ENCODE measurements at places on chromosomes 4 and X.

DNA sequence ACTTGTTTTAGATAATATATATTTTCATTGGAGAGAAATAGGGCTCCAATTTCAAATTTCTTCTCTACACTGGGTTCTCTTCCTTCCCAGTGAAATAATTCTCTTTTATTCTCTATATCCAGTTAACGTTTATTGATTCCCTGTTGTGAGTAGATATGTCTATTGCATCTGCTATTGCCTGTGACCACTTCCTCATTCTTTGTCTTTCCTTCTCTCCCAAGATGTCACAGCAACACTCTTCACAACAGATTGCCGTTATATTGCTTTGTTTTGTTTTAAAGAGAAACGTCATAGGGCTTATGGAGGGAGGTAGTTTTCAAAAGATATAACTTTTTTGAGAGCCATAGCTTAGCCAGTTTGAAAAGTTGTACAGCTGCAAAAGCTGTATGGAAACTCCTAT is 343.8 kb downstream of the ARHGAP24 start:
- no peak for DNase-seq

GRCh38 chr4:63505714-63506460 is 903.4 kb downstream of the TECRL start:
- no peak for DNase-seq

DNA sequence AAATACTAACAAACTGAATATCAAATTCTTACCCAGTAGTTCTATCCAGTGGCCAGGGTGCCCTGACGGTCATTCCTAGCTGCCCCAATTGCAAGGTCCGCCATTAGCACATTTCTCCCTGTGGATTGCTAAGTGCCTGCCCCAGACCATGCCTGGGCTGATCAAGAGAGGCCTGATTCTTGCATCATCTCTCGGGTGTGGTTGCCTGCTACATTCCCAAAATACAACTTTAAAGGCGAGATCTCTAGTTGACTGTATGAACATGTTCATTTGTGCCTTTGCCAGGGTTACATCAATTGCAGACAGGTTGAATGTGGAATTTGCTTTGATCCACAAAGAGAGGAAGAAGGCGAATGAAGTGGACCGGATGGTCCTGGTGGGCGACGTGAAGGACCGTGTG is 28.0 kb downstream of the PRPS2 start:
- peak; percentile 9 for DNase-seq

DNA sequence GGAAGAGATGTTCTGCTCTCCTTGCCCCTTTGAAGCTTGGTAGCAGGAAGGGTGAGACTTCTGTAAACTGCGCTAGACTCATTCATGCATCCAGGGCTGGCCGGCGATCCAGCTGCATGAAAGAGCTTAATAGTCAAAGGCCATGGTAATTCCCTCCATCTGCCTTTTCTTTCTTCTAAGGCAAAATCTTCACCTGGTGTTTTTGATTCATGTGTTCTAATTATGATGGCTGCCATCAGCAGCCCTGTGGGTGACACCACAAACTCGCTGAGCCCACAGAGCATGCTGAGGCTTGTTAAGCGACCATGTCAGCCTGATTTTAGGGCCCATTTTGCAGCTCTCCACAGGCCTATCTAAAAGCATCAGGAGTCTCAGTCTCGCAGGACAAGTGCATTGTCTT is 450.1 kb upstream of the TENM3 start:
- DNase-seq = no peak

DNA sequence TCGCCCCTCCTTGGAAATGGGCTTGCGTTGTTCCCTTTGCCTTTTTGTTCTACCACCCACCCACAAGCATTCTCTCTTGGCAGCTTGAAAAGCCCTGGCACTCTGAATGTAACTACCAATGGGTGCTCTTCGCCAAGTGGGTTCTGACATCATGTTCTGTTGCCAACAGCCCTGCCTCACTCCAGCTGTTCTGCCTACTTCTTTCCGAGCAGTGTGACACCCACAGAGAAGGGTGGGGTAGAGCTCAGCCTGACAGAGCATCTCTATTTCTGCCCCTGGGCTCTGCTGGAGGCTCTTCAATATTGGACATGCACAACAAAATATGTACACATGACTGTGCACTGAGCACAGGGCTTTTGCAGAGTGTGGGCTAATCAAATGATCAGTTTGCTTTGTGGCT is 15.6 kb upstream of the EXOSC9 start:
- no peak for DNase-seq

GRCh38 chrX:120269373-120270035 is 18.9 kb downstream of the ZBTB33 start:
- DNase-seq = no peak

DNA sequence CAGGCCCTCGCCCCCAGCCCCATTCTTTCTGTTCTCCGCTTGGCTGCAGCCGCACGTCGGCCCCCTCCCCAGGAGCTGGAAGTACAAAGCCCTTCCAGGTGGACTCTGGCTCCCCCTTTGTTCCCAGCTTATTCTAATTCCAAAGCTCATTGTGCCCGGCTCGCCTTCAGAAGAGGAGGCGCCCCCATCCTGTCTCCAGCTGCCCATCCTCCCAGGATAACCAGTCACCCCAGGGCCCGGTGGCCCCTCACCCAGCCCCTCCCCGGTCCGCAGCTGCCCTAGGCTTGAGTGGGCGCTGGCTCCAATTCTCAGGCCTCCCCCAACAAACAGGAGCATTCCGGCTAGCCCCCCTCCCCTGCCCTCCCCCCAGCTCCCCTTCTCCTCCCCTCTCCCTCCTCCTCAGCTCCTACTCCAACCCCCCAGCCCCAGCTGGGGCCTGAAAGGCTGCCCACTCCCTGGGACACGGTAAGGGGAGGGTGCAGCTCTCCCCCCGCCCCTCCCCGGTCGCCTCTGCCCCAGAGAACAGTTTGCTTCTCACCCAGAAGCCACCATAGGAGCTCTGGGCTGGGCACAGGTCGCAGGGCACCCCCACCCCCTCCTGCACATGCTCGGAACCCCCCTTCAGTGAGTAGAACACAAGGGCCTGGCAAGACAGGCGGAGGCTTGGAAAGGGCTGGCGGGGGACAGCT is 3.1 kb upstream of the SLC6A8 start:
- DNase-seq = no peak

GRCh38 chr4:177611974-177612664 is 169.9 kb upstream of the AGA start:
- DNase-seq = peak; percentile 17

- no peak for DNase-seq
Measured at GRCh38 chr4:4810092-4810774, 49.2 kb upstream of the MSX1 start.

DNA sequence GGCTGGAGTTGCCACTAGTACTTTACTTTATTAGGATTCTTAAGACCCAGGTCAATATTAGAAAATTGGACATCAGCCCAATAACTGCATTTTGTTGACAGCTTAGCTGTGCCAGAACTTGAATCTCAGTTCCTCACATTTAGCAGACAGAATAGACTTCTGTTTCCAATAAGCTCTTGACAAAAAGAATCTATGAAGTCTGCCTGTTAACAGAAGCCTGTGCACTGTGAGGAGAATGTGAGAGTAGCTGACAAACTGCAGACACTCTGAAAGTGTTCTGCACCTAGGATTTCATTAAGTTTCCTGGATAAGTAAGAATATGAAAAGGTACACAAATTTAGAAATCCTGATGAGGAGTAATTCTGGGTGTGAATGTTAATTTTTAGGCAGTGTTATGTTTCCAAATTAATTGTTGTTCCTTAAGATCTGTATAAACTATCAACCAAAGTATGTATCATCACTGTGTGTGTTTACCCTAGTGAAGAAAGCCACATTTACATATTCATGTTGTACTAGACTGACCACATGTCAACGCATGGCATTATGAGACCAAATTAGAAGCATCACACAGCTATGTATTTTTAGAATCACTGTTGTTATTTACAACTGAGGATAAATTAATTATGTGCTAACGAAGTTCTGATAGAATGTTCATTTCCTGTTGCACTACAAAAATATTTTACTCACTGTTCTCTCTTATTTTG is 756.4 kb upstream of the IGFBP7 start:
- DNase-seq = peak; percentile 20

DNA sequence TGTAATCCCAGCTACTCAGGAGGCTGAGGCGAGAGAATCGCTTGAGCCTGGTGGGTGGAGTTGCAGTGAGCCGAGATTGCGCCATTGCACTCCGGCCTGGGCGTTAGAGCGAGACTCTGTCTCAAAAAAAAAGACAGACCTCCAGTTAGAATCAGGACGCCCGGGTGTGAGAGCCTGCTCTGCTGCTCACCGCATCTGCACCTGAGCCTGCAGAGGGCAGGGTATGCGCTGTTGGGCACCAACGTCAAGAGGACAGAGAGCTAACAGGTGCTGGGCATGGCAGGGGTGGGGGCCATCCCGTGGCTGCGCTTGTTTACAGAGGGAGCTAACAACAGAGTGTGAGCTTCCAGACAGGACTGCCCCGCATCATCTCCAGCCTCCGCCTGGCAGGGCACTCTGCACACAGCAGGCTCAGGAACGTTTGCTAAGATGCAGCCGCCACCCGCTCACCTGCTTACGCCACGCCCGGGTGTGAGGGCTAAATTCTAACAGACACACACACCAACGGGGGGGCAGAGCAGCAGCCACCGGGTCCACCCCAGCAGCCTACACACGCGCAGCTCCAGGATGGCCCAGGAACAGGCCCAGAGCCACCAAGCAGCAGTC is 50.0 kb upstream of the CPLX1 start:
- DNase-seq = no peak

DNA sequence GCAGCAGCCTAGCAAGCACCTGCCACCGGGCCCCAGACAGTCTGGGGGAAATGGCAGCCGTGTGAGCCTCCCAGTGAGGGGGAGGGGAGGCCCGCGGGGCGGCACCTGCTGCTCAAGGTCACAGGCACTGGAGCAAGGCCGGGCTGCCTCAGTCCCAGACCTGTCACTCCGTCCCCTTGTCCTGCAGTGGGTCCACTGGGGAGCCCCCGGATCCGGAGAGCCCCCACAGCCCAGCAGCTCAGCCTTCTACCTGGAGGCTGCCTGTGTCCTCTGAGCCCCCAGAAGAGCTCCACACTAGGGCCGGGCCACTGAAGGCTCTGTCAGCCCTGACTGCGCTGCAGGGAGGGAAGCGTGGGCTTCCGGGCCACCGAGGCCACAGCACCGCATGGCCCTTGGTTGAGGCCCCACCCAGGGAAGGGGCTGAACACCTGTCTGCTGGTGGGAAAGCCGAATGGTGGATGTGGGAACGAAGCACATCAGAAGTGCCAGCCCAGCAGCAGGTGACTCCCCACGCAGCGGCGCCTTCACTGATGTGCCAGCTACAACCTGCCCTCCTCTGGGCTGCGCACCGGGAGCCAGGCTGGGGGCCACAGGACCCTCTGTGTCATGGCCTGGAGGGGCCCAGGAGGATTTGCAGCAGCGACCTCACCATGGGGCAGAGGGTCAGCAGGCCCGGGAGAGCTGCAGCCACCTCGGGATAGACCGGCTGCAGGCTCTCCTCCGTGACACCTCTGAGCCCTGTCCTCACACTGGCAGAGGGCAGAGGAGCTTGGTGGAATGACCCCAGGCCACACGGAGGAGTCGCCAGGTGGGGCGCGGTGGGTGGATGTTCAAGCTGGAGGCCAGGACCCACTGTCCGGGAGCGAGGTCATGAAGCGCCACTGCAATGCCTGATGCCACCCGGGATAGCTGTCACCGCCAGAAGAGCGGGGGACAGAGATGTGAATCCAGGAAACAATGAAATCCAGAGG is 35.0 kb upstream of the MXD4 start:
- DNase-seq = no peak

DNA sequence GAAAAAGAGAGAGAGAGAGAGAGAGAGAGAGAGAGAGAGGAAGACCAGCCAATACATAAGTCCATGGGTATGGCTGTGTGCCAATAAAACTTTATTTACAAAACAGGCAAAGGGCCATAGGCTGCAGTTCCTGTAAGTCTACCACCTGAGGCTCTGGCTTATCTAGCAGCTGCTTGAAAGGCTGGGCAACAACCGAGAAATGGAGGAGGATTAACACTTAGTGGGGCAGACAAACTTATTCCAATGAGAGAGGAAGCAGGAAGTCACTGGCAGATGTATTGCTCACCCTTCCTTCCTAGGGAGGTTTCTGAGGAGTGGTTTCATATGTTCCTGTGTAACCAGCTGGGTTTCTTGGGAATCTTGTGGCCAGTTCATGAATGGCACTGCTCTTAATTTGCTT is 4.7 kb upstream of the GPR143 start:
- DNase-seq = no peak

DNA sequence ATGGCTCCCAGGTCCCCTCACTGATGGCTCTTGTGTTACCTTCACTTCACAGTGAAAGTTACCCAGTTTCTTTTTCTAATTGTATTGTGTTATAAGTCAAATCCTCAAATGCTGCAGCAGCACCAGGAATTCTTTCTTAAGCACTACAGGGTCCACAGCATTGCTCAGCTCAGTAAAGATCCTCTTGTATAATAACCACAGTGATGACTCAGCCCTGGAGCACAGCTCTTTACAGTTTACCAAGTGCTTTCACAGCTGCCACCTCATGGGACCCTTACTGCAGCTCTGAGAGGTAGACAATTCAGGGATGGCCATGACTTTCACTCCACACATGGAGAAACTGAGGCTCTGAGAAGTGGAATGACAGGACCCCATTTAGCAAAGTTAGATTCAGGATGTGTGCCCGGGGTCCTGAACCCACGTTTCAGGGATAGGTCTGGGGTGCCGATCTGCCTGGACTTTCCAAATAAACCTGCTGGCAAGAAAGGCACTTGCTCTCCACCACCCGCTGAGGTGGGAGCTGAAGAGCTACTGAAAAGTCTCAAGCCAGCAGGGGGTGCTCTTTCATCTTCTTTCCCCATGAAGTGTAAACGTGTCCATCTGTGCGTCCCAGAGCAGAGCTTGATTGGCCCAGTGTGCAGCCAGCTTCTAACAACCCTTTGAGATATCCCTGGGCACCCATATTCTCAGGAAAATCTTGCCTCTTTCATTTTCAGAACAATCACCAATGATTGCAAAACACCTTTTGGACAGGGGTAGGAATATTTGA is 35.7 kb upstream of the GABRQ start:
- DNase-seq = no peak

DNA sequence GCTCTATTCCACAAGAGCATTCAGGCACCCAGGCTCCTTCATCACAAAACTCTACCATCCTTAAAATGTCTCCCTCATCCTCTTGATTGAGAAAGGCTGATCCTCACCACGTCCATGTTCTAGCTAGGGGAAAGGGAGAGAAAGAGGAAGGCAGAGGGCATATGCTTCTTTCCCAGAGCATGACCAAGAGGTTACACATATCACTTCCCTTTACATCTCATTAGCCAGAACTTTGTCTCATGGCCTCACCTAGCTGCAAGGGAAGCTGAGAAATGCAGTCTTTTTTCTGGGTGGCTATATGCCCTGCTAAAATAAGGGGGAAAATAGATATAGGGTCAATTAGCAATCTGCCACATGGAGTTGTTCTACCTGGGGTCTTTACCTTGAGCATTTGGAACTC is 42.7 kb downstream of the LONRF3 start:
- DNase-seq = no peak

DNA sequence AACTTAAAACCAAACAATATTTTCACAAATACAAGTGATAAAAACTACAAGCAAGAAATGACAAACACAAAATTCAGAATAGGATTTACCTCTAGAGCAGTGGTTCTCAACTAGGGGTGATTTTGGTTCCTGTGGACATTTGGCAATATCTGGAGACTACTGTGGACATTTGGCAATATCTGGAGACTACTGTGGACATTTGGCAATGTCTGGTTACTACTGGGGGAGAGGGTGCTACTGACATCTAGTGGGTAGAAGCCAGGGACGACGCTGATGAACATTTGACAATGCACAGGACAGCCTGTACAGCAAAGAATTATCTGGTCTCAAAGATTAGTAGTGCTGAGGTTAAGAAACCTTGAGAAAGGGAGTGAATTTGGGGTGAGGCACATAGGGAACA is 169.8 kb downstream of the CLCN4 start:
- peak; percentile 40 for DNase-seq

All from umbilical cord (tissue), 2 donors.